Vagina (tissue), 2 donors: ENCODE measurements at places on chromosomes 3 and 15.

- no peak for DNase-seq
Observed at GRCh38 chr15:93056836-93057235, 32.2 kb downstream of the RGMA start.

GRCh38 chr15:69997161-69997485, 100.6 kb downstream of the TLE3 start:
- no peak for DNase-seq

GRCh38 chr3:45937206-45938042, 5.8 kb upstream of the CXCR6 start:
- no peak for DNase-seq

DNA sequence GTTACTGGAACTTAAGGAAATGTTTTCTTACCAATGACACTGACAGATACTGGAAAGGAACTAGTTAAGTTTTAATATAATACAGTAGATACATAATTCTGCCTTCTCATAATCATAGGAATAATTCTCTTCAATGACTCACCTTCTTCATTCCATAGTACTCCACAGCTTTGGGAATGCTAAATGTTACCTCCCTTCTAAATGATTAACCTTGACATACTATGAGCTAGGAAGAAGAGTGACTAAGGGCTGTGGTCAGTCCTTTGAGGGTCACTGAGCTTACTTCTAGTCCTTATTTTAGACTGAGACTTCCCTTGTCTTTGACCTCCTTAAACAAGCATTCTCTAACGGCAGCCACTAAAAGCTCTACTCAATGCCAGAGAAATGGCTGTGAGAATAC, 69.6 kb upstream of the PPIB start:
- no peak for DNase-seq

- no peak for DNase-seq
Observed at GRCh38 chr15:64478863-64479262, 18.5 kb downstream of the ZNF609 start.

- DNase-seq = no peak
Observed at GRCh38 chr3:169009453-169009852, 654.1 kb downstream of the MECOM start.

- DNase-seq = no peak
Observed at GRCh38 chr15:59896663-59897074, 107.4 kb upstream of the FOXB1 start.

DNA sequence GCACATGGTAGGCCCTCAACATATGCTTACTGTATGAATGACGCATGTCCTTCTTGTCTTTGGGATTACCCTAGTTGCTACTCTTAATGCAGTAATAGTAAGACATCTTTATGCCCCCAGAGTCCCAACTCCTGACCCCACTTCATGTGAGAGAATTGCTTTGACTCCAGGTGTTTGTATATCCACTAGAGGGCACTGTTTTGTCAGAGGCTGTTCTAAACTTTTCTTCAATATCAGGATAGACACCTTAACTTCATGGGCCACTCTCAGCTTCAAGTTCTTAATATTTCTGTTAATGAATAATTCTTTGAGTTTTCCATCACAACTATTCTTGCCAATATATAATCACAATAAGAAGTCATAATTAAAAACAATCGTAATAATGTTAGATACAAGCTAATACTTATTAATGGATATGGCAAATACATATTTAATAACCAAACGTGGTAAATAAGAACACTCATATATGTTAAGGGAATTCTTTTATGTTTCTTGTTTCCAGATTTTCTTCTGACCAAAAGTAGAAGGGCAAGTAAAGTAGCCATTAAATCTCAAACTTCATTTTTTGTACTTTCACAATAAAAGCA, 337.2 kb upstream of the DNAJC19 start:
- no peak for DNase-seq

- no peak for DNase-seq
Observed at GRCh38 chr3:30520699-30521098, 85.7 kb upstream of the TGFBR2 start.

DNA sequence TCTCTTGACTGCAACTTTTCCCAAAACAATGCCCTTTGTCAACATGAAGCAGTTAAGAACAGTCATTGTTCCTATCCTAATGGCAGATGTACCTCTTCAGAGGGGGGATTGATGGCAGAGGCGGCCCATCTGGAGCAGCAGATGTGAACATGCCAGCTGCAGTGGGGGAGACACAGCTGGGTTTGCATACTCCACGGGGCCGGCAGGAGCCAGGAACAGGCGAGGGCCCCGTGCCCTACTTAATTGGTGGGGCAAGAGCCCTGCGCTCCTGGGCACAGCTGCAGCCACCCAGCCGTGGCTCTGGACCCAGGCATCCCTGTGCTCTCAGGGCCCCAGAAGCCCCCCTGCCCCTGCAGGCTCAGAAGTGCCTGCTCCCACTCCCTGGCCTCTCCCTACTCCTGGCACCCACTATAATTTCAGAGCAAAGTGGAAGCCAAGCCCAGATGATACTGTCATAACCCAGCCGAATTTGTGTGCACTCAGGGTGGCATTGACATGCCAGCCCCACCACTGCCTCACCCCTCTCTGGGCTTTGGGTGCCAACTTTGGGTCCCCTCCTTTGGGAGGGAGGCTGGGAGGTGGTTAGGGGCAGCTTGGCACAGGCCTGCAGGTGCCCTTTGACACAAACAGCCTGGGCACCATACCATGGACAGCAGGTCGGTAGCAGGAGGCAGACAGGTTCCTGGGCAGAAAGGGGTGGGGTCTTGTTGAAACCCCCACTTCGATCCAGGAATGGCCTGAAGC, 34.6 kb downstream of the ROPN1B start:
- peak; percentile 88 for DNase-seq
